ENCODE measurements at places on chromosomes 3 and 15. TPM values are rescaled to one million over a fixed set of nuclear protein-coding genes. Genes with fewer than 3 reads are reported as not detected.

The CLEC3B gene
- total RNA-seq = 0.11 TPM

The ABHD10 gene
- 38.0 TPM for total RNA-seq

The FGF12 gene
- 1.3 TPM for total RNA-seq

The SYNPR gene
- total RNA-seq = not detected

The GUCA1C gene
- not detected for total RNA-seq

The LMCD1 gene
- 14.0 TPM for total RNA-seq

The EPHA3 gene
- not detected for total RNA-seq

The GPR176 gene
- total RNA-seq = 84.3 TPM

The ZNF860 gene
- 1.6 TPM for total RNA-seq

The GOLGA6L10 gene
- 0.92 TPM for total RNA-seq

The STRA6 gene
- not detected for total RNA-seq

The DLG1 gene
- 107 TPM for total RNA-seq

The GPR87 gene
- not detected for total RNA-seq
